ENCODE measurements at places on chromosomes 4 and X. TPM values are rescaled to one million over a fixed set of nuclear protein-coding genes. Genes with fewer than 3 reads are reported as not detected.

PCDH7 gene
- 0.08 TPM for total RNA-seq

HDAC8 gene
- total RNA-seq = 25.5 TPM

PI4K2B gene
- 6.0 TPM for total RNA-seq

KLHL5 gene
- 49.7 TPM for total RNA-seq

ZNF630 gene
- total RNA-seq = 0.27 TPM

GABRQ gene
- total RNA-seq = 0.17 TPM

PDZD4 gene
- 3.7 TPM for total RNA-seq

LDOC1 gene
- total RNA-seq = 80.5 TPM

UGT8 gene
- total RNA-seq = 0.15 TPM

XKRX gene
- total RNA-seq = 0.59 TPM

EVC2 gene
- 1.8 TPM for total RNA-seq

CLGN gene
- total RNA-seq = 4.9 TPM

GPC3 gene
- total RNA-seq = not detected

ATP1B4 gene
- 0.04 TPM for total RNA-seq

NAA11 gene
- not detected for total RNA-seq

PSAPL1 gene
- total RNA-seq = 0.15 TPM

CLDN34 gene
- not detected for total RNA-seq

ITIH6 gene
- total RNA-seq = not detected

TBC1D1 gene
- 22.3 TPM for total RNA-seq

IRAK1 gene
- total RNA-seq = 217 TPM

PCYT1B gene
- not detected for total RNA-seq

FGFR3 gene
- total RNA-seq = 1.9 TPM

EDA2R gene
- 12.4 TPM for total RNA-seq

PAGE4 gene
- total RNA-seq = not detected

SPANXA1 gene
- total RNA-seq = 0.38 TPM

HSFX1 gene
- total RNA-seq = 0.21 TPM

BST1 gene
- 16.4 TPM for total RNA-seq

DDX53 gene
- not detected for total RNA-seq

NCAPG gene
- 22.1 TPM for total RNA-seq

All from A549 treated with Mapracorat at 1 μM for 4 hours (cell line).